ENCODE measurements at places on chromosomes 5 and 9.

GRCh38 chr5:92990771-92991170 lies 590.2 kb downstream of the NR2F1-AS1 start:
- no peak for DNase-seq

DNA sequence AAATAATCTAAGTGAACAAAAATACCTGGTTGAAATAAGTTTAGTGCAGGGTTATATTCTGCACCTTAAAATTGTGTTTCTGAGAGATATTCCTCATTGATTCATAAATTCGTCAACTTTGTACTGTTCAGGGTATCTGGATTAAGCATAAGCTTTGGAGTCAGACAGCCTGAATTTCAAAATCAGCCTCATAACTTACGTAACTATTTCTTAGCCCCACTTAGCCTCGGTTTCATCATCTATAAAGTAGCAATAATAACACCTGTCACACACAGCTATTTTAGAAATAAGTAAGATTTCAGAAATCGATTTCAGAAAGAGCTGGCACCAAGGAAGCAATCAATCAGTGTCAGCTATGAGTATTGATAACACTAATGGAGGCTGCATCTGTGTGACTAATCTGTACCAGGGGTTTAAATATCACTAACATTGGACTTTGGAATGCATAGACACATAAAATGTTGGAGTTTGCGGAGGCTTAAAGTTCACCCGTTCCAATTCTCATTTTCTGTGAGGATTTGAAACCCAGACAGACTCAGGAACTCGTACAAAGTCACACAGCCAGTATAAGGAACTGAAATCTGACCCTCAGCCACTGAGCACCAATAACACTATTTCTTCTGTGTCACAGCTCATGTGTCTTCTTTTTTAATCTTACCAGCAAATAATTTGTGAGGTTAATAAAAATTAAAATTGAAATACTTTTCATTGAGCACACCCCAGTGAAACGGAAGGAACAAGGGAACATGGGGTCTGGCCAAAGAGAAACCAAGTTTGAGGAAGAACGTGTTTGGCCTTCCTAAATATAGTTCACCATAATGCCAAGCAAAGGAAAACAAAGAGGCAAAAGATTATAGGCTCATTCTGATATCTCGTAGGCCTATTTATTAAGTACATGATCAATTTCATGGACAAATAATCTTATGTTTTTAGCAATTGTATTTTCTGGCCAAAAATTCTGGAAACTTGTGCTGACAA lies 194.4 kb upstream of the PTGER4 start:
- DNase-seq, result no peak

- DNase-seq, result no peak
These were observed 3.9 kb downstream of the MXD3 start for GRCh38 chr5:177307544-177308363.

DNA sequence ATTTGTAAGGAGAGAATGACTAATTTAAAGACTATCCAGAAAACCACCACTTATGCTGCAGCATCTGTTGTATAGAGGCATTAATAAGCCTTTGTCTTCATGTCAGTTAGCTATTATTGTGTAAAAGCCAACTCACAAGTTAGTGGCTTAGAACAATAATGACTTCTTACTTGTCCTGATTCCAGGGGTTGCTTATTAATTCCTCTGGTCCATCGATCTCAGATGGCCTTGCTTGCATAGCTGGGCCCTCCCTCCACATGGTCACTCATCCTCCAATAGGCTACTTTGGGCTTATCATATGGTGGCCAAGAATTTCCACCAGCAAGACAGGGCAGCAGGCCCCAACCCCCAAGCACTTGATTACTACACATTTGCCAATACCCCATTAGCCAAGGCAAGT lies 44.5 kb upstream of the STK32A start:
- DNase-seq, result no peak

DNA sequence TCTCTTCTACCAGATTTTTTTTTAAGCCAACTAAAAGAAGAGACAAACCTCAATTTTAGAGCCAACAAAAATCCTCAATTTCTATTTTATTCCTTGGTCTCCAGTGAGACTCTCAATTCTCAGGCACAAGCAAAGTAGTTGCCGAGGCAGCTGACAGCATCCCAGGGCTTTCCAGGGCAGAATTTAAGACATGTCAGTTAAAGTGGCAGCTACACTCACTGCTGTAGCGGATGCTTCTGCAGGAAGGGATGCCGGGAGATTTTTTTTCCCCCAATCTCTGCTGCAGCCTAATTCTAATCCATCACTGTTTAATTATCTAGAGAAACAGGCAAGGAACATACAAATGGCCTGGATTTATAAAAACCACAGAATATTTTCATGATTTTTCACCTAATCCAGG lies 57.0 kb downstream of the TTC39B start:
- DNase-seq, result no peak

DNA sequence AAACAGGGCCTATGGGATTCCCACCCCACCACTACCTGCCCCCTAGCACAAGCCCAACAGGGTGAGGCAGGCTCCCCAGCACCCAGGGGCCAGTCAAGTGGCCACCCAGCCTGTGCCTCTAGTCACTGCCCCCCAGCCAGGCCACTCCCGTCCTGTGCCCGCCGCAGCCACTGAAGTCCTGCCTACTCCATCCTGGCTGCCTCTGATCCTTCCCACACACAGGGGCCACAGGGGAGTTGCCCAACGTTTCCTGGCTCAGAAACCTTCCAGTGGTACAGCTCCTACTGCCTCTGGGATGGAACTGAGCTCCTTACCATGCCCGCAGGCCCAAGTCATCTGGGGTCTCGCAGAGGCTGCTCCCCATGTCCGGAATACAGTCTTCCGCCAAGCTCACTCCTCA lies 70.2 kb upstream of the STXBP1 start:
- DNase-seq, result no peak

DNA sequence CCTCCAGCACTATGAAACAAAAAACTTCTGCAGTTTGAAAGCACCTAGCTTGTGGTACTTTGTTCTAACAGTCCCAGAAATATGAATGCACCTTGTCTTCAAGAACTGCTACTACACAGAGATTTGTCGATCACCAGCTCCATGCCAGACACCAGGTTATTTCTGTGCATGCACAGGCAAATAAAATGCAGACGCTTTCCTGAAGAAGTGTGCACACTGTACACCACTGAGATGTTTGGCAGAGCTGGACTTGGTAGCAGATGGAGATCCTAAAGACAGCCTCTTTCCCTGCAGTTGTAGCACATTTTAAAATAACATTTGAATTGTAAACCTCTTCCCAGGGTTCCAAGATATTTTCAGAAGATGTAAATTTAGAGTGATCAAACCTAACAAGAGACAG lies 730.0 kb downstream of the MTRR start:
- DNase-seq, result no peak

DNA sequence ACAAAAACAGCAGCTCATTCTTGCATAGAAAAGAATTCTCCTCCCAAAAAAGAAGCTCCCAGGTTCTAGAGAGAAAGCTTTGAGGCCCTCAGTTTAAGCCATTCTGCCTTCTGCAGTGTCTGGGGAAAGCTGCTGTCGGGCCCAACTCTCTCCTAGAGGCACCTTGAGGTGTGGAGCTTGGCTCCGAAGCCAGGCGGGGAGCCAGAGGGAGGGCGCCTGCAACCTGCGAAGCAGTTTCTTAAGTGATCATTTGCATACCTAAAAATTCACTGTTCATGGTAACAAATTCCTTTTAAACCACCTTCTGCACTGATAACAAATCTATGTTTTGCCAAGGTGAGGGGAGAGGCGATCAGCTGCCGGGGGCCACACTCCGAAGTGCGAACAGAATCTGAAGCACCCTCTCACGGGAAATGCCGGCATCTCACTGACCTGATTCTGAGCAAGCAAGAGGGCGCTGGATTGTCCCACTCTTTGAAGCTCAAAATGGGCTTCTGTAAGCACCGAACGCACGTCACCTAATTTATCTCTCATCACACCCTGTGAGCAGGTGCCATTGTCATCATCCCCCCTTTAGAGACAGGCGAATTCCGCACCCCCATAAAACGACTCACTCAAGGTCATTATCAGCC lies 86.1 kb downstream of the GTF3C4 start:
- DNase-seq, result no peak

DNA sequence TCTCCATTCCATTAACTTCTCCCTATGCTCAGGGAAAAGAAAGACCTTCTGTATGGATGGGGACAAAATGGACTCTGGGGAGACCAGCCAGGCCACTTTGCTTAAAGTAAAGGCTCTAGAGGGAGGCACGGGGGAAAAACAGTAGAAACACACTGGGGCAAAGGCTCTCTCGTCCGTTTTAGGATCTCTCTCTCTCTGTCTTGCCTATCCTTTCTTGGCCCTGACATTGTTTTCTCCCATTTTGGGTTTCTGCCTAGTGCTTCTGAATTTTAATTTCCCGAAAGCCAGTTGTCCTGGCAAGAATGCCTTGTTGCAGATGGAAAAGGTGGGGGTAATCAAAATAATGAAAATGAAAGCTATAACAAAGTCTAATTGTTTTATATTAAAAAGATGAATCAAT lies 28.2 kb downstream of the NMUR2 start:
- no peak for DNase-seq

GRCh38 chr9:82681809-82682208 lies 381.1 kb downstream of the RASEF start:
- no peak for DNase-seq

- DNase-seq, result peak; percentile 67
These were observed 717 bp upstream of the IQGAP2 start for GRCh38 chr5:76402251-76402885.

All from T-helper 1 cell (primary cell).